ENCODE measurements at places on chromosomes 1 and 21.

DNA sequence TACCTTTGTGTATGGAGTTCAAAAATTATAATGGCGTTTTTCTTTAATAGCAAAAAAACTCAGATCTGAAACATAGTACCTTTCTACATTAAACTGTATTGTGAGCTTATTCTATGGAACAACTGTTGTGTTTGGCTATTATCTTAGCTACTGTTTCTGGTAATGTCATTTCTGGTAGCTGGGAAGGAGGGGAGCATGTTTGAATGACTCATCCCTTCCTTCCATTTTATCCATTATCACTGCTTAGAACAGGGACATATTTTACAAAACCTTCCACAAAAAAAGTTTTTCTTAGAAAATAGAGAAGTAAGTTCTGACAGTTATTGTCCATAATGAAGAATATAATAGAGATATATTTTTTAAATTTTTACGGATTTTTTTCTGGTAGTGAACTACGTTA, 128.3 kb downstream of the NRDC start:
- DNase-seq: no peak

GRCh38 chr1:171984850-171985485, 143.7 kb downstream of the DNM3 start:
- DNase-seq: no peak

DNA sequence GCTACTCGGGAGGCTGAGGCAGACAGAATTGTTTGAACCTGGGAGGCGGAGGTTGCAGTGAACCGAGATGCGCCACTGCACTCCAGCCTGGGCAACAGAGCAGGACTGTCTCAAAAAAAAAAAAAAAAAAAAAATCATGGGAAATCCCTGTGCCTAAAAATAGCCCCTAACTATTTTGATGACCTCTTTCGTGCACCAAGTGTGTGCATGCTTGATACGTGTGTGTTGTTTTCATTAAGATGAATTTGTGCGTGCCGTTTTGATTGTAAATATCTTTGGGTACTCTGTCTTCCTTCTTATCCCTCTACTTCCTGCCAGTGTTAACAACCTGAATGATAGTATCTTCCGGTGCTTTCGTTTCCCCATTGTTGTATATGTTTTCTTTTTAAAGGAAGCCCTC, 9.8 kb downstream of the CACYBP start:
- no peak for DNase-seq

DNA sequence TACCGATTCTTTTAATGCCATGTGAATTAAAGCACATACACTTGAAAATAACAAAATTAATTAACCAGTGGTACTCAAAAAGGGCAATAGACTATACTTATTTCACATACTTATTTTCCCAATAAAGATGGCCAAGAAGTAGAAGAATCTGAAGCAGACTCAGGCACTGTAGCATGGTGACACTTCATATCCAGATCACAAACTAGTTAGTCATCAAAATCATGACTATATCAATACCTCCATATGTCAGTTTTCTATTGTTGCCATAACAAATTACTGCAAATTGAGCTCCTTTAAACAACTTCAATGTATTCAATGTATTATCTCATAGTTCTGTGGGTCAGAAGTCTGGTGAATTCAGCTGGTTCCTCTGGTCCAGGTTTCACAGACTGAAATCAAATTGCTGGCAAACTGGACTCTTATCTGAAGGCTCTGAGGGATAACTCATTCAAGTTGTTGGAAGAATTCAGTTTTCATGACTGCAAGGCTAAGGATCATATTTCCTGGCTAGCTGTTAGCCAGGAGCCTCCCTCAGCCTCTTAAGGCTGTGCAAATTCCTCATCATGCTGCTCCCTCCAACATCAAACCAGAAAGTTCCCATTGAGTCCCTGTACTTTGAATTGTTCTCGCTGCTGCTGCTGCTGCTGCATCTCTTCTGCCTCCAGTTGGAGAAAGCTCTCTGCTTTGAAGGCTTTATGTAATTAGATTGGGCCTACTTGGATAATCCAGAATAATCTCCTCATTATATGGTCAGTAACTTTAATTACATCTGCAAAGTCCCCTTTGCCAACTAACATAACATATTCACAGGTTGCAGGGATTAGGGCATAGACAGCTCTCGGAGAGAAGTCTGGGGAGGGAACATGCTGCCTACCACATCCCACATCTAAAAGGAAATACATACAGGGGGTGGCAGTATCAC, 91.5 kb downstream of the MRPL39 start:
- no peak for DNase-seq

- DNase-seq: no peak
Measured at GRCh38 chr1:154418062-154418921, 13.1 kb downstream of the IL6R start.

- DNase-seq: no peak
Measured at GRCh38 chr1:167268347-167268787, 47.7 kb downstream of the POU2F1 start.

DNA sequence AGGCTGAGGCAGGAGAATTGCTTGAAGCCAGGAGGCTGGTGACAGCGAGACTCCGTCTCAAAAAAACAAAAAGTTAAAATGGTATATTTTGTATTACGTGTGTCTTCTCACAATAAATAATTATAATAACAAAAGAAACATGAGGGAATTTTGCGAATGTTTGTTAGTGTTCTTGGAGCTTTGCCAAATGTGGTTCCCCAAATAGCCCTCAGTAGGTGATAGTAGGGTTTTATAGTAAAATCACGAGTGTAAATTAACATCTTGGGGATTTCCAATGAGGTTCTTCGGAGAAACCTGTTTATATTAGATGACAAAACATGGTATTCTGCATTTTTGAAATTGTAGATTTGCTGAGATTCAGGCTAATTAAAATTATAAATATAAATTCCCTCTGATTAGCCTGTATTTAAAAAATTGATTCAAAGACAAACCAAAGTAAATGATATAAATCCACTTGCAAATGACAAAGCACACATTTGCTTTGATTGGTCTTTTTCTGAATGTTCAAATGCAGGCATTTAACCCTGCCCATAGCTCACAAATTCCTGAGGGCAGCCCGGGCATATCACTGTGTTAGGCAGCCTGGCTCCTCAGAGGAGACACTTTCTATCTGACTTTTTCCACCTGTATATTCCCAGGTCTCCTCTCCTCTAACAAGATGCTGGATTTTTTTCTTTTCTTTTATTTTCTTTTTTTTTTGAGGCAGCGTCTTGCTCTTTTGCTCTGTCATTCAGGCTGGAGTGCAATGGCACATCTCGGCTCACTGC, 50.3 kb upstream of the TSNAX start:
- DNase-seq: no peak

- DNase-seq: peak; percentile 29
Measured at GRCh38 chr21:42746593-42747275, 93.3 kb downstream of the PDE9A start.

DNA sequence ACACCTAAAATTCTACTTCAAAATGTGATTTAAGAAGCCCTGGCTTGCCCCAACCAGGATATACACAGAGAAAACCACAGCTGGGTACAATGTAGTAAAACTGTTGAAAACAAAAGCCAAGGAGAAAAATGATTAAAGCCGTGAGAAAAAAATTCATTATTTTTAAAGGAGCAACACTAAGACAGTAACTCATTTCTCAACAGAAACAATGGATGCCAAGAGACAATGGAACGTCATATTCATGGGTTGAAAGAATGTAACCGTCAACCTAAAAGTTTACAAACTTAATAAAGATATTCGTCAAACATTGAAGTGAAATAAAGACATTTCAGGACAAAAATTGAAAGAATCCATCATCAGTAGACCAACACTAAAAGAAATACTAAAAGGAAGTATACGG, 340.9 kb downstream of the KIF26B start:
- no peak for DNase-seq

DNA sequence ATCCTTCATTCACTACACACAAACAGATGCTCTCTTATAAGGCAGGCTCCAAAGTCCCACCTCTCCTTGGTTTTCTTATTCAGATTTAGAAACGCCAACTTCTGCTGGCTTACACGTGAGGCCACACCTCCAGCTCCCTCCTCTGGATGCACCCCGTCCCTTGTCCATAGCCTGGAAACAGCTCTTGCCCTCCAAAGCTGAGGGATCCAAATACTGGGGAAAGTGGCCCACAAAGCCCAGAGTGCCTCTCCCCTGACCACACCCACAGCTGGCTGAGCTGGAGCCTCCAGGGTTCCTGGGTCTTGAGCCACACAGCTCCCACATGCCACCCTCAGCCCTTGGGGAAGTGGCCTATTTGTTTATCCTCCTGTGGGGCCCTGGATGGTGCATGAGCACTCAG, 4.5 kb downstream of the LAD1 start:
- no peak for DNase-seq

DNA sequence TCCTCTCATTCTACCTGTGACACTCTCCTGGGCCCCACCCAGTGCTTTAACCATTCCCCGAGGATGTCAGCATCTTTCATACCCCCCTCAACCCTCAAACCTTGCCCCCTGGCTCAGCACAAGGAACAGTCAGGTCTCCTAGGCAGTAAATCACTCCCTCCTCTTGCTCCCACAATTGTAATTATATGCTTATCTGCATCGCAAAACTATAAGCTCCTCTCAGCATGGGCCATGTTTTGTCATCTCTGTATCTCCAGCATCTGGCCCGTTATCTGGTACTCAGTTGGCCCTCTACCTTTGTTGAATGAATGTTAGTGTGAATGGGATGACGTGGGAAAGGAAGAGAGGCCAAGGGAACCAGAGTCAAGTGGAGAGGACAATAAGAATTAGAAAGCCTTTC, 2.8 kb upstream of the ELOVL1 start:
- DNase-seq: no peak

DNA sequence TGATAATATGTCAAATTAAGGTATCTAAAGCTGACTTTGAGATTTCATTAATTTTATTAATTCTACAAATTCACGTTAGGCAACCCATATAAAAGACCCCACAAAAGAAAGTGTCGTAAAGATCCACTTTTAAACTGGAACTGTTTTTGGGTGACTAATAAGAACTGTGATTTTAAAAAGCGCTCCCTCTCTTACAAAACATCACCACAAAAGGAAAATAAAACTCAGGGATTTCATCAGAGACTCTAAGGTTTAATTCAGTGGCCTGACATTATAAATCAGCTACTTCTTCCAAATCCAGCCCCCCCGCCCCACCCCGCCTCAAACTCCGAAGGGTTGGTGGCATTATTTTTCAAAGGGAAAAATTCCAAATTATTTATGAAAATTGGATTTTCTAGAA, 2.7 kb downstream of the COL24A1 start:
- no peak for DNase-seq

GRCh38 chr1:160415696-160416290, 15.4 kb downstream of the VANGL2 start:
- no peak for DNase-seq

GRCh38 chr1:244012202-244012601, 38.9 kb upstream of the ZBTB18 start:
- DNase-seq: no peak

DNA sequence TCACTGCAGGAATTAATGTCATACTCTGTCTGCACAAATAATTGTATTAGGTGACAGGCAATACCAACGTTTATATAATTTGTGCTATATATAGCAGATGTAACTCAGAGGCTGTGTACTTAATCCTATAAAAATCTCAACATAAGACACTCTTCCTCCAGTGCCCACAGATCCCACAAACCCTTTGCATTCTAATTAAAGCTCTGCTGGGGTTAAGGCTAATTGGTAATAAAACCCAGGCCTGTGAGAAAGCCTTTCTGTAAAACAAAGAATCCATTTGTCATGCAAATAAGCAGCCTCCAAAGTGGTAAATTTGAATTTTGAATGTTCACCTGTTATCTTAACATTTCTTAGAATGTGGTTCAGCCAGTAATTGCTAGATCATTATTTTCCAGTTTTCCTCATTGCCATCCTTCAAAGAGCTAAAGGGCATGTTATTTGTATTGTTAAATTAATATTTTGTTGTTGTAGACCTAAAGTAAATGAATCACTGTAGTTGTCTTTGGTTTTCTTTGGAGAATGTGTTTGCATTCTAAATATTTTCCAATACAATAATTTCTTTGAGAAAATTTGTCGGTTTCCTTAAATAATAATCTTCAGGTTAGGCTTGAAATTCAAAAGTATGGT, 46.3 kb upstream of the PRDX6 start:
- no peak for DNase-seq

DNA sequence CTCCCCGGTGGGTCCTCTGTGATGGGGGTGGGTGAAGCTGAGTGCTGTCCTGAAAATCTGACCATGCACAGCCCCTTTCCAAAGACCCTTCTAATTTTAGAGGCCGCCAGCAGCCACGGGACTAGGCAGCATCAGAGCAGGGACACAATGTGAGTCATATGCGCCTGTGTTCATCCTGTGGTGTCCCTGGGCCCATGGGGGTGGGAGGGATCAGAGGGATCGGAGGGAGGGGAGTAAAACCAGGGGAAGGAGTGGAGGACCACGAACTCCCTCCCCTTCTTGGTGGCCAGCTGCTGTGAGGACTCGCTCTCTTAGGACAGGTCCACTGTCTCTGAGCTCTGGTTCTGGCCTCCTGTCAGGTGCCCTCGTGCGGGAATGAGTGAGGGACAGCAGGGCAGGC, 61.5 kb downstream of the ADARB1 start:
- DNase-seq: no peak

DNA sequence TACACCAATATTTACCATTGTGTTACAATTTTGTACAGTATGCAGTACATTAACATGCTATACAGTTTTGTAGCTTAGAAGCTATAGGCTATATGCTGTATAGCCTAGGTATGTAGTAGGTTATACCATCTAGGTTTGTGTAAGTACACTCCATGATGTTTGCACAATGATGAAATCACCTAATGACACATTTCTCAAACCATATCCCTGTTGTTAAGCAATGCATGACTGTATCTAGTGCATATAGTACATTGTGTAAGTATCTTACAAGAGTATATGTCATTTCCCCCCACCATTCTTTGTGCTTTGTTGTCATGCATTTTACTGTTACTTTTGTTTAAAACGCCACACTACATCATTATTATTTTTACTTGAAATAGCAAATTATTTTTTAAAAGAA, 65.7 kb upstream of the RNF11 start:
- DNase-seq: no peak

DNA sequence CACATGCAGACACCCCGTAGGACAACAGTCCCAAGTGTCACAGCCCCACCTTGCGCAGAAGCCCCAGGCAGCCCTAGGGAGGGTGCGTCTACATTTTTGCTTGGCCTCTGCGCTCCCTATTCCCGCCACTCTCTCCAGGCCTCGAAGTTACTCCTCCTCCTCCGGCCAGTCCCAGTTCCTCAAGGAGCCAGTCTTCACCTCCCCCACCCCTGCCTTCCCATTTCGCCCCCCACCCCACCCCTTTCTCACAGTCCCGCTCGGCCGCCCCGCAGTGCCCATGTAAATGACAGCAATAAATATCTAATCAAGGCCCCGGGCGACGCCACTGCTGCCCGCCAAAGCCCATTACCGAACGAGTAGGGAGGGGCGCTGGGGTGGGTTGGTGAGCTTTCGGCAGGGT, 3.2 kb downstream of the DMBX1 start:
- DNase-seq: no peak

DNA sequence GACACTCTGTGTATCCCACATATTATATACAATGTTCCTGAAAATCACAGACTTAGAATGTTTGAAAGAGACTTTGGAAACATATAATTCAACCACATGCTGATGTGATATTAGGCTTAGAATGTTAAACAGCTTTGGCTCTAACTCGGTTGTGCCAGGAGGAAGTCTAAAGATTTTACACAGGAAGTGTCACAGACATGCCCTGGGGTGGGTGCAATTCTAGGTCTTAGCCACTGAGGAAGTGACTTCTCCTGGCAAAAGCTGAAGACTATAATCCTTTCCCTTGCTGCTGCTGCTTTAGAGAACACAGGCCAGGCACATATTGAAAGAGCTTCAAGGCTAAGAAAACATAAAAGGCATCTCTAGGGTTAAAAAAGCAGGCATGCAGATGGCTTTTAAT, 51.0 kb downstream of the RPL5 start:
- DNase-seq: peak; percentile 19

- no peak for DNase-seq
Measured at GRCh38 chr1:13829152-13829769, 129.3 kb downstream of the PRDM2 start.

All from stimulated activated CD4-positive, alpha-beta T cell treated with anti-CD3 and anti-CD28 coated beads, TNF-alpha, amount 100 ng/mL, for 1 hour (primary cell).